A549 (cell line): ENCODE measurements at places on chromosomes 13 and 19. TPM values are rescaled to one million over a fixed set of nuclear protein-coding genes. Genes with fewer than 3 reads are reported as not detected.

Gene FAAP24
- 14.2 to 15.1 TPM (median 15.0 TPM) in 3 replicates for polyA plus RNA-seq

Gene TNNI3
- polyA plus RNA-seq: 6.2 to 7.2 TPM (median 6.5 TPM) in 3 replicates

Gene DNAJC3
- 10.0 to 11.1 TPM (median 11.1 TPM) in 3 replicates for polyA plus RNA-seq

Gene PSG7
- polyA plus RNA-seq: 0.07 TPM in 1 of 3 replicates, not detected in the others

Gene SWSAP1
- polyA plus RNA-seq: 1.5 to 1.8 TPM (median 1.5 TPM) in 3 replicates

Gene FGF21
- not detected in 3 replicates for polyA plus RNA-seq

- no peak for DNase-seq
These were observed 113.3 kb downstream of the LMO7 start for GRCh38 chr13:75749407-75749806.

GRCh38 chr19:50214699-50215543, 11.5 kb downstream of the MYH14 start:
- no peak for DNase-seq

GRCh38 chr13:95642028-95642621, 2.4 kb downstream of the DZIP1 start:
- DNase-seq: no peak

DNA sequence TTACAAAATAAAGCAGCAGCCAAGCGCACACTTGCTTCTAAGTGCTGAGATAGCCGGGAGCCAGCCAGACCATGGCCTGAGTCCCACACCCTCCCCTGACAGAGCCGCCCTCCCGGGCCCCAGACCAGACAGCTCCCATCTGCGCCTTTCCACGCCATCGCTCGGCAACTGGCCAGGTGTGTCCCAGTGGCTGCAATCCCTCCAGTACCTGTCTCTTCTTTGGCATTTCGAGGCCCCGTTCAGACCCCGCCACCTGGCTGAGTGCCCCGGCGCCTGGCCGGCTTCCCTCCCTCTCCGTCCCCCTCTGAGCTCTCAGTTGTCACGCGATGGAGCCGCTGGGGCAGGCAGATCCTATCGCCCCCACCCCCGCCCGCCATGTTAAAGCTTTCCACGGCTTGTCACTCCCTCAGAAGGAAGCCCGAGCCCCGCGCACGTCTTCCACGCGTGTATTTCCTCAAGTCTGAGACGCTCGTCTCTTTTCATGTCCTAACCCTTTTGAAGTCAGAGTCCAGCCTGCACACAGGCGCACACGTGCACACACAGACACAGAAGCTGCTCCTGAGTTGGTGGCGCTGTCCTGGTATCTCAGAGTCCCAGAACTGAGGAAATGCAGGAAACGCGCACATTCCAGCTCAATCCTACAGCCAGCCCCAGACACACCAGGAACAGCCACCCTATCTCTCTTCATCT, 7.9 kb downstream of the MLLT1 start:
- no peak for DNase-seq

DNA sequence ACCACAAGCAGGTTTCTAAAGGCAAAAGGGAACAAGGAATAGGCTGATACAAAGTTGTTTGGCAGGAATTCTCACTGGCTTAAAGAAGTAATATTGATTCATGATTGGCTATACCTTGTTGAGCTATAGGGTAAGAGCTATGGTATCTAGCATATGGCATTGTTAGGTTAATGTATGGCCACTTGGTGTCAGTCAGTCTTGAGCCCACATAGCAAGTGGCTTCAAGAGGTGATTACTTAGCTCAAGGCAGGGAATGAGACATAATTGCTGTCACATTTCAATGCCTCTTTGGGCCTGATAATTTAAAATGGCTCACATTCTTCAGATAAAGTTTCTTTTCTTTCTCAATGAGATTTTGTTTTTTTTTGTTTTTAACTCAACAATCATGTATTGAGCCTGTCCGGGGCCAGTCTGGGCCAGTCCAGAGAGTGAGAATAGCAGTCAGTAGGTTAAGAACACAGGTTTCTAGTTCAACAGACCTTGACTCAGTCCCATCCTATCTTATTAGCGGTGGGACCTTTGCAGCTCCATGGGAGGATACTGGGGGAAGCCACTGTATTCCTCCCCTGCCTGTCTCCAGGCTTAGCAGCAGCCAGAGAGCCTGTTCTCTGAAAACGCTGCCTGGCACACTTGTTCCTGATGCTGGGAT, 45.8 kb upstream of the RCBTB2 start:
- DNase-seq: no peak

GRCh38 chr13:86567119-86567518, 767.9 kb upstream of the SLITRK6 start:
- no peak for DNase-seq

GRCh38 chr19:50401605-50402450, 16.9 kb upstream of the SPIB start:
- no peak for DNase-seq

DNA sequence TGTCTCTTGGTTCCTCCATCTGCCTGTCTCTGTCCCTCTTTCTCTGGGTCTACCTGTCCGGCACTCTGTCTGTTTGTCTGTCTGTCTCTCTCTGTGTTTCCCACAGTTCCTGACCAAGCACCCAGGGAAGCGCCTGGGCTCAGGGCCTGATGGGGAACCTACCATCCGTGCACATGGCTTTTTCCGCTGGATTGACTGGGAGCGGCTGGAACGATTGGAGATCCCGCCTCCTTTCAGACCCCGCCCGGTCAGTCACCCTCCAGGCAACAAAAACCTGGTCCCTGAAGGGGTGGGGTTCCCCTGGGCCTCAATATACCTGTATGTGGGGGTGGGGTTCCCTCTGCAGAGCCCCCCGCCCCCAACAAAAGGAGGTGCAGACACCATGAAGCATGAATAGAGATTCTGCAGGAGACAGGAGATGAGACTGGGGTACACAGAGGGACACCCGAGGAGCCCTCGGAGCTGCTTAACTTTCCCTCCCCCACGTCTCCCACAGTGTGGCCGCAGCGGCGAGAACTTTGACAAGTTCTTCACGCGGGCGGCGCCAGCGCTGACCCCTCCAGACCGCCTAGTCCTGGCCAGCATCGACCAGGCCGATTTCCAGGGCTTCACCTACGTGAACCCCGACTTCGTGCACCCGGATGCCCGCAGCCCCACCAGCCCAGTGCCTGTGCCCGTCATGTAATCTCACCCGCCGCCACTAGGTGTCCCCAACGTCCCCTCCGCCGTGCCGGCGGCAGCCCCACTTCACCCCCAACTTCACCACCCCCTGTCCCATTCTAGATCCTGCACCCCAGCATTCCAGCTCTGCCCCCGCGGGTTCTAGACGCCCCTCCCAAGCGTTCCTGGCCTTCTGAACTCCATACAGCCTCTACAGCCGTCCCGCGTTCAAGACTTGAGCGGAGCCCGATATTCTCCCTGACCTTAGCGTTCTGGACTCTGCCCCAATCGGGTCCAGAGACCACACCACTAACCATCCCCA, 2.6 kb upstream of the CACNG7 start:
- peak; percentile 92 for DNase-seq

DNA sequence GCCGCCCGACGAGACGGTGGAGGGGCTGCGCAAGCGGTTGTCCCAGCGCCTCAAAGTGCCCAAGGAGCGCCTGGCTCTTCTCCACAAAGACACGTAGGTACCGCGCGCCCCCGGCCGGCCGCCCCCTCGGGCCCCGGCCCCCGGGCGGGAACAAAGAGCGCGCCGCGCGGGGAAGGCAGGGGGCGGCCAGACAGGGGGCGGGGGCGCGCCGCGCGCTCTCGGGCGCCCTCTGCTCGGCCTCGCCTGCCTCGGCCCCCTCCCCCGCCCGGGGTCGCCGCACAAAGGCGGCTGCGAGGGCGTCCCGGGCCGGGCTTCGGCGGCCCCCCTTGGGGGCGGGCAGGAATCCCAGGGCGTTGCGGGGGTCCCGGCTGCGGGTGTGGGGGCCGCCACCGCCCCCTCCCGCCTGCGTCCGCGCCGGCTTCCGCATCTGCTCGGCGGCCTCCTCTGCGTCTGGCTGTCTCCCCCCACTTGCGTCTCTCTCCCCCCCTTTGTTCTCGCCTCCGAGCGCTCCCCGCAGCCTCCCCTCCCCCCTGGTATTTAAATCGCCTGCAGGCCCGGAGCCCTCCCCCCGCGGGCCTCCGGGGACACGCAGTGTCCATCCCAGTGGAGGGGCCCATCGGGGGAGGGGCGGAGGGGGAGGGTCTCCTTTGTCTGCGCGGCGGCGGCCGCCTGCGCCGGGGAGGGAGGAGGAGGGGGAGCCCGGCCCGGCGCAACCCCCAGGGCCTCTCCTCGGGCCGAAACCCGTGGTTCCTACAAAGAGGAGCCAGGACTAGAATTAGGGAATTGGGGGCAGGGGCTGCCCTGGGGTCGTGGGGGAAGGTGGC, 2.3 kb downstream of the MIDN start:
- DNase-seq: no peak

- DNase-seq: no peak
These were observed 10.9 kb upstream of the ADGRE5 start for GRCh38 chr19:14370169-14370939.

DNA sequence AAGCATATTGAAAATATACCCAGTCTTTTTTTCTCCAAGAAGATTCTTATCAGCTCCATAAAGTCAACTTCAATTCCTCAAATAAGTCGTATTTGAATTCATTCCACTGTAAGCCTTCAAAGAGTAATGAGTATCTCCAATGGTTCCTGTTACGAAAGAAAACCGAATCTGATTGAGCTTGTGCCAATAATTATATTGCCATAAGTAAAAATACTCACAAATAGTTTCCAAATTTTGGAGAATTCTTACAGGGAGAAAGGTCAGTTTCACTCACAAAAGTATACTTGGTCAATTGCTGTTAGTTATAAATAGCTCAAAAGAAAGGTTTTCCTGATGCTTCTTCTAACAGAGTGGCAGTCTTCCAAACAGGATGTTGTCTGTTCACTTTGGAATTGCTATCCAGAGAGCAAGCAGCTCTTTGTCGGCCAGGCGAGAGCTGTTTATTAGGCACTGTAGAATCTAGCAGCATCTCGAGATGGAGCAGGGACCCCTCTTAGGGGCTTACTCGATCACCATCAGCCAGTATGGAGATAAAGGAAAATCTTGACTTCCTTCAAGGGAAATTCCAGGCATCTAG, 13.5 kb downstream of the ERICH4 start:
- no peak for DNase-seq

DNA sequence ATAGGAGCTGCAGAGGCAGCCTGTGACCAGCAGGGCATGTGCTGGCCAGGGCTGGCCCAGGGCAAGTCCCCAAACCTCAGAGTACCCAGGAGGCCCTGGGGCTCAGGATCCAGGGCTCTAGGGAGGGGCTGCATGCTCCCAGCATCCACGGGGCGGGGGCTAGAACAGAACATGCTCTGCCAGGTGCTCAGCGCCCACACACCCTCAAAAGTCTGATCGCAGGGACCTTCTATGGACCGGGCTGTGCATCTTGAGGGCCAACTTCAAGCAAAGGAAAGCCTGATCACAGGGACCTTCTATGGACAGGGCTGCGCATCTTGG, 33.5 kb downstream of the ELL start:
- peak; percentile 35 for DNase-seq

GRCh38 chr13:67515895-67516294, 285.8 kb upstream of the PCDH9 start:
- no peak for DNase-seq

DNA sequence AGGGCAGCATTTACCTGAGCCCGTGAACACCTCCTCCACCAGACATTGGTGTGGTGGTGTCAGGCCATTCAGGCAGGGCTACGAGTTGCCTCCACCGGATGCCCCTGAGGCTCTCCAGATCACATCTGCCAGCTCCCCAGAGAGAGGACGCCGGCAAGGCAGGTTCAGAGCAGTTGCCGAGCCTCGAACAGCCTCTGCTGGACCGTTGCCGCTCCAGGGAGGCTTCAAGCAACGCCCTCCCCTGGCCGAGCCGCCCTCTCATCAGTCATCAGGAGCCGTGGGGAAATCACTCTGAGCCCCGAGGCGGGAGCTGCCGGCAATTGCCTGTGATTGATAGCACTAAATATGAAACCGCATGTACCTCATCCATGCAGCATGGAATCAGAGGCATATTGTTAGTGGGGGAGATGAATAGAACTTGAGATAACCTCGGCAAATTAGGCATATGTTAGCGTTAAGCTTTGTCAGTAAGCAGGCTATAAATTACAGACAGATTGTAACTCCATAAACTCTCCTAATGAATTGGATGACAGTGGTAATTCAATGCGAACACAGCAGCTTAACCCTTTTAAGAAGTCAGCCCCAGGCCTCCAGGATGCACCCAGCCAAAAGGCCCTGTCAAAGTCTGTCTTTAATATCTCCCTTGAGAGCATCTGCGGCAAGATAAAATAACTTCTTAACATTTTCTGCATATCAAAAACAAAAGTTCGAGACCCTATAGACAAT, 29.8 kb upstream of the SPACA7 start:
- no peak for DNase-seq

- DNase-seq: no peak
These were observed 208.4 kb upstream of the RXFP2 start for GRCh38 chr13:31530922-31531321.

GRCh38 chr13:84431646-84432045, 549.4 kb upstream of the SLITRK1 start:
- DNase-seq: no peak

DNA sequence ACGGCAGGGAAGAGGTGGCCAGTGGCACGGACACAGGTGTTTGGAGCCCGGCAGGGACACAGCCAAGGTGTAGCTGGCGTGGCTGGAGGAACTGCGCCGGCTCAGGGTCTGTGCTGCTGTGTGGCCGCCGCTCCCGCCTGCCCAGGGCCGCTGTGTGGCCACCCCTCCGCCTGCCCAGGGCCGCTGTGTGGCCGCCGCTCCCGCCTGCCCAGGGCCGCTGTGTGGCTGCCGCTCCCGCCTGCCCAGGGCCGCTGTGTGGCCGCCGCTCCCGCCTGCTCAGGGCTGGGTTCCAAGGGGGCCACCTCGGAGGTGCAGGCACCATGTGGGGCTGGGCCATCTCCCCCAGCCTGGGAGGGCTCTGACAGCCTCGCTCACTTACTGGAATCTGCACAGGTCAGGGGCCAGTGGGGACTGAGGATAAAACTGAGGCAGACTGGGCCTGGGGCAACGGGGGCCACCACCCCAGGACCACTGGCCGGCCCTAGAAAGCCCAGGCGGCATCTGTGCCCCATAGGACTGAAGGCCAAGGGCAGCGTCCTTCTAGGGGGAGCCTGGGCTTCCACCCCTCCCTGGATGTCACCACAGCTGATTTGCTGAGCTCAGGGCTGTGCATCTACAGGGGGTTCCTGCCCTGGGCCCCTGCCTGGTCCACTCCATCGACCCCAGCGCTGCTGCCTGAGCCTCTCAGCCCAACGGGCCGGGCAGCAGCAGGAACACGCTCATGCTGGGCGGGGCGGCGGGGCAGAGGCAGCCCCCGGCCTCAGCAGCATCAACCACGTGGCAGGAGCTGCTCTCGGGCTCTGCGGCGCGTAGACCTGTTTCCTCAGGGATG, 21.5 kb downstream of the C13orf46 start:
- no peak for DNase-seq
